ENCODE measurements at places on chromosomes 3 and 15.

- no peak for DNase-seq
Measured at GRCh38 chr3:137097386-137097785, 139.6 kb downstream of the IL20RB start.

DNA sequence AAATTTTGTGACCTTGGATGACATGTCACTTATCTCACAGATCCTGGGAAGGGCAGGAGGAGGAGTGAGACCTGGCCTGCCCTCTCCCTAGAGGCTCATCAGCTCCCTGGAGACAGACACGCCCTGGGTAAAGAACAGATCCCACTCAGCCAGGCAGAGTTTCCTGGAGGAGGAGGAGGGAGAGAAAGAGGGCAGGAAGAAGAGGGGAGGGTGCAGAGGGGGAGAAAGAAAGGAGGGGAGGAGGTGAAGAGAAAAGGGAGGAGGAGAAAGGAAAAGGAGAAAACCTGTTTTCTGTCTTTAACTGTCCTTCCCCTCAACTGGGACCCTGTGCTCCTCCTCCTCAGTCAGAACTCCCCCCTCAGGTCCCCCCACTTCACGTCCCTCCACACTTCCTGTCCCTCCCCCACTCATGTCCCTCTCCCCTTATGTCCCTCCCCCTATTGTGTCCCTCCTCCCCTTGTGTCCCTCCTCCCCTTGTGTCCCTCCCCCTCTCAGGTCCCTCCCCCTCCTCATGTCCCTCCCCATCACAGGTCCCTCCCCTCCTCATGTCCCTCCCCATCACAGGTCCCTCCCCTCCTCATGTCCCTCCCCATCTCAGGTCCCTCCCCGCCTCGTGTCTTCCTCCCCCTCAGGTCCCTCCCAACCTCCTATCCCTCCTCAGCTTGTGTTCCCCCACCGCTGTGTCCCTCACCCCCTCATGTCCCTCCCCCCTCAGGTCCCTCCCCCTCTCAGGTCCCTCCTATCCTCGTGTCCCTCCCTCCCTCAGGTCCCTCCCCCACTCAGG lies 52.3 kb upstream of the CGNL1 start:
- DNase-seq: peak; percentile 45

DNA sequence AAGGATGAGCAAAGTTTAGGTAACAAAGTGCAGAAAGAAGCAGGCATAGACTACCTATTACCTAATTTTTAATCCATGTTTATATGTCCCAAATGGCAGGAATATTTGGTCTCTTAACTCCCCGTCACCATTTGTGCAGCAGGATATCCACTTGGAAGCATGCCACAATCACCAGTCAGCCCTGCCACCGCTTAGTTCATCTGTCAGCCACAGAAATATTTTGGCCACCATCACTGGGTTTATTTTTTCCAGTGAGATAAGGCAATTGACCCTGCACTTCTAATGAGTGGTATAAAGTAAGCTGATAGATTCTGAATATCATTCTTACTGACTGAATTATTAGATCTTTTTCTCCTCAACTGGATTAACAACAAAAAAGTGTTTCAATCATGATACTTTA lies 152.9 kb upstream of the SOX2 start:
- peak; percentile 6 for DNase-seq

- DNase-seq: no peak
Measured at GRCh38 chr15:71662306-71662705, 148.0 kb upstream of the NR2E3 start.

GRCh38 chr3:8506571-8507061 lies 5.0 kb downstream of the LMCD1 start:
- DNase-seq: peak; percentile 75

GRCh38 chr3:189902230-189903186 lies 218.2 kb downstream of the P3H2 start:
- peak; percentile 28 for DNase-seq

All from fibroblast of skin of back (primary cell).